Right renal cortex interstitium (tissue), 3 donors: ENCODE measurements at places on chromosomes 2 and 18. TPM values are rescaled to one million over a fixed set of nuclear protein-coding genes. Genes with fewer than 3 reads are reported as not detected.

Gene CNGA3
- not detected for polyA plus RNA-seq

Gene SERPINB3
- polyA plus RNA-seq, result 0.17 TPM

GRCh38 chr18:48992133-48992532 lies 41.4 kb upstream of the SMAD7 start:
- no peak for DNase-seq

- no peak for DNase-seq
These were observed 241.4 kb downstream of the KCNS3 start for GRCh38 chr2:18119883-18120282.
